ENCODE measurements at places on chromosomes 3 and 15.

- no peak for DNase-seq
Measured at GRCh38 chr3:157136647-157137387, 23.1 kb downstream of the CCNL1 start.

GRCh38 chr3:113286524-113286923, 75.2 kb downstream of the BOC start:
- no peak for DNase-seq

DNA sequence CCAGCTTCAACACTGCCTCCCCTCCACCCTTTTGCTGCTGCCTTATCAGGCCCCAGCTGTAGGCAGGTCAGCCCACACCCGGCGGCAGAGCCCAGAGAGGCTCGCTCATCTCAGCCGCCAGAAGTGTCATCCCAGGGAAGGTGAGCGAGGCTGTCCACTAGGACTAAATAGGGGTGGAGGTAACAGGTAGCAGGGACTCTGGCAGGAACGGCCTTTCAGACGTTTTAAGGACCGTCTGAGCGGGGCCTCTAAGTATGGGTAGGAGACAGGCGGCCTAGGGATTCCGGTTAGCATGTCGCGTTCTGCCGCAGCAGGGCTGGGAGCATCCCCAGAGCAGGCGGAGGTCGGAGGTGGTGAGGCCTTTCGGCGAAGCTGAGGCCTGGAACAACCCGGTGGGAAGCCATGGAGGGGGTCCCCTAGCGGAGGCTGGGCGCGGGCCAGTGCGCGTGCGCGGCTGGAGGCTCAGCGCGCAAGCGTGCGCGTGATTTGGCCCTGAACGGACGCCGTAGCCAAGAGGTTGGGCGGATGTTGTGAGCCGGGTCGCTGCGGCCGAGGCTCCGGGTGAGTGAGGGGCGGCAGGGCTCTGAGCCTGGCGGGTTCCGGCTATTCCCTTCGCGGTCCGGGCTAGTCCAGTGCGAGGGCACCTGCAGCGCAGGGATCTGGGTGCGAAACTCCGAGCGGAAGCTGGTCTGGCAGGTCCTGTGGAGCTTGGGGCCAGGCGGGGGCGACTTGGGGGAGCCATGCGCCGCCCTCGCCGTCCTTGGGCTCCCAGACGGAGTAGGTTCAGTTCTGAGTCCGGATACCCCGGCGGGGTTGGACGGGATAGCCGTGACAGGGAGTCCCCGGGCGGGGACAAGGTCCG, at the start of the genes MST1 and RNF123:
MST1 (minus strand) TSS at position 429 of the 862 bp plus-strand sequence. CDS start 783 bp downstream, outside the sequence.
RNF123 (plus strand) TSS at position 512 of the 862 bp plus-strand sequence. CDS start 1,609 bp downstream, outside the sequence.
- DNase-seq: no peak

GRCh38 chr3:130073582-130073981, 8.0 kb upstream of the ALG1L2 start:
- no peak for DNase-seq

- DNase-seq: no peak
Measured at GRCh38 chr3:43515970-43516635, 105.7 kb downstream of the ANO10 start.

DNA sequence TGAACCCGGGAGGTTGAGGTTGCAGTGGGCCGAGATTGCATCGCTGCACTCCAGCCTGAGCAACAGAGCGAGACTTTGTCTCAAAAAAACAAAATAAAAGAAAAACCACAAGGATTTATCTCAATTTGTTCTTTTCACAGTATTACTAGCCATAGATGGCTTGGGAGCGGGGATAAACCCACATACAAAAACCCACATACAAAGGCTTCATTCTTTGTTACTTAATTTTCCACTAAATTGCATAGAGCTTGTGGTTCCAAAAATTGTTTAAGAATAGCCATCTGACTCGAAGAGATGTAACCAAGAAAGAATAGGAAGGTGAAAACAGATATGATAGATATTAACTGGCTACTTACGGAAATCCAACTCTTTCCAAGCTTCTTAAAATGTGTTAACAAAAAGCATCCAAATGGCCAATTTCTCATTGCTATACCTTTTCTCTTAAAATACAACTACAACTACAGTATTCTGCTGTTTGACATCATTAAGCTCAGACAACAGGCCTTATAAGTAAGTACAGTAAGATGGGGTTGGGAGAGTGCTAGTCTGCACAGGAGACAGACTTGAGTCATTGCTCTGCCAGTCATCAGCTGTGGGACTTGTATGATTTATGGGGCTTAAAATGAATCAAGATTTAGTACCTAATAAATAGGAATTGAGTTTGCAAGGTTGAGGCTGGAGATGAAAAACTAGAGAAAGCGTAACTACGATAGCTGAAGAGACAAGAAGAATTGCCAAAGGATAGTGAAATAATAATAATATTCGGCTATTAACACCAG, 96.6 kb upstream of the PLXND1 start:
- no peak for DNase-seq

DNA sequence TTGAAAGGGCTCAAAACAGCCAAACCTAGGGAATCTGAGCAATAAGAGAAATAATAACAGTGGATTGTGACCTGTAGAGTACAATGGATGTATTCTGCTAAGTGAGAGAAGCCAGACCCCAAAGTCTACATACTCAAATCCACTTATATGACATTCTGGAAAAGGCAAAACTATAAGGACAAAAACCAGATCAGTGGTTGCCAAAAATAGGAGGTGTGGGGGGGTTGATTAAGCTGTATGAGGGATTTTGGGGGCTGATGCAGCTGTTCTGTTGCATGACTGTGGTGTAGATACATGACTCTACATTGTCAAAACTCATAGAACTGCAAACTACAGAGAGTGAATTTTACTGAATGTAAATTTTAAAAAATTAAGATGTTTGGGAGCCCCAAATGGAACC, 20.1 kb upstream of the CGNL1 start:
- no peak for DNase-seq

GRCh38 chr3:54845551-54845950, 82.3 kb downstream of the LRTM1 start:
- DNase-seq: no peak

GRCh38 chr3:46861605-46862368, 1.5 kb downstream of the MYL3 start:
- DNase-seq: no peak

- no peak for DNase-seq
Measured at GRCh38 chr15:89150287-89150686, 62.0 kb downstream of the ABHD2 start.

DNA sequence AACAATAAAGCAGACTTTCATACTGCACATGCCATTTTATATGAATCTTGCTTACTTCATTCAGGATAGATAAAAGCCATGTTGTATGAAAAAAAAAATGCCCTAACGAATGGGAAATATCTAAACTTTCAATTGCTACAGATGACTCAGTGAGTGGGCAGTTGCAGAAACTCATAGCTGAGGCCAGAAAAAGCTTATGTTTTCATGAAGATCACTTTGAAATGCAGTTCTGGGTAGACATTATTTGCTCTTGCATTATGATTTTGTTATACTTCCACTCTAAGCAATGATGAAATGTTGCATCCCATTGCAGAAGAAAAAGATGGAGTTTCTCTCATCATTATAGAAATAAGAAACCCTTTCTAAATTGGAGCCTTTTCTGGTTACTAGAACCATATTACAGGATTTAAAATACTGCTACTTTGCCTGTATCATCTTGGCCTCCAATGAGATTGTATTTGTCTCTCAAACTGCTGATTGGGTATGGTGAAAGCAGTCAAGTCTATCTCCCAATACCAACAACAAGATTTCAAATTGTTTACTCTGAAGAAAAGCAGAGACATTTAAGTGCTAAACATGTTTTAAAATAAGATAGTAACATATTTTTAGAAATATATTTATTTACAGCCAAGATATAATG, 17.0 kb downstream of the PEAK1 start:
- DNase-seq: no peak

GRCh38 chr3:15812183-15812582, 14.4 kb upstream of the ANKRD28 start:
- no peak for DNase-seq

DNA sequence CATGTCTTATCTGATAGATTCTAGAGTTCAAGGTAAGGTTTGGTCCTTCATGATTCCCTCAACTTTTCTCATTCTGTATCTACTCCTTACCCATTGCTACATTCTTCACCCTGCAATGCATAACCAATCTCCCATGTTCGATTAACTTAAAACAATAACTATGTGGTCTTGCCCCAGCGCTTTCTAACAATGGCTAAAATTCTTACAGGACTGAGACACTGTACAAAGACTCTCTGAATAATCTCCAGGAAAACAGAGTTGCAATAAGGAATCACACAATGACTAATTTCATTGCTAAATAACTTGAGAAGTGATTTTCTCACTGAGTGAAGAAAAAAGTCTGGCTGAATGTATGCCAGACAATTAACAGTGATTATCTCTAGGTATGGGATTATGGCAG, 69.6 kb upstream of the FAM174B start:
- DNase-seq: no peak

GRCh38 chr3:10142707-10143560, 1.4 kb downstream of the VHL start:
- DNase-seq: no peak

DNA sequence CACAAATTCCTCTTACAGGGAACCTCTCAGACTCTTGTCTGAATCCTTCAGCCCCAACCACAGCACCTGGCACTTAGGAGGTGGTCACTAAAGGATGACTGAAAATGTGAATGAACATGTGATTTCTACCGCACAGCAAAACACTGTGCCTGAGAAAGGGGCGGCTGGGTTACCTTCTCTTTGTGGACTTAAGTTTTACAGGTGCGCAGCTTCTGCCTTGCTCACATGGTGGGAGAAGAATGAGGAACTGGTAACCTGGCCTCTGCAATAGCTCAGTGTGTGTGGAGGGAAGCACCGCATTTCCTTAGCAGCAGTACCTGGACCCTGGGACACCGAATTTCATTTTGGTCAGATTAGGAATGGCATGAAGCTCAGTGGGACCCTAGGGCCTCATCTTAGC, 9.8 kb upstream of the ETV5 start:
- no peak for DNase-seq

GRCh38 chr15:36066757-36067156, 512.7 kb upstream of the CDIN1 start:
- no peak for DNase-seq

DNA sequence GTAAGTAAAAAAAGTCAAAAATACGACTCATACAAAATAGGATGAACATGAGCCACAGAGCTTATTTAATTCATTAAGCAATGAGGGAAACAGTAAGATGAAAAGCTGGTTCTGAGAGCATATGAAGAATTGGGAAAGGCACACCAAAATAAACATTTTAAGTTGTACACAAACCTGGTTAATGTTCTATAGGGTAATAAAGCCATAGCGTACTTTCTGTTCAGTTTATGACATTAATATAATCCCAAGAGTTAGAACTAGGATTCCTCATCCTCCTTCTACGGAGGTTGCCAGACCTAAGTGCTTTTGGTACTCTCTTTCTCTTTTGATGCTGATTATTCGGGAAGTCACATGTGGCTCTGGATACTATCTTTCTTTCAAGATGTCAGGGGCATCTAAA, 41.4 kb downstream of the CLEC3B start:
- no peak for DNase-seq

DNA sequence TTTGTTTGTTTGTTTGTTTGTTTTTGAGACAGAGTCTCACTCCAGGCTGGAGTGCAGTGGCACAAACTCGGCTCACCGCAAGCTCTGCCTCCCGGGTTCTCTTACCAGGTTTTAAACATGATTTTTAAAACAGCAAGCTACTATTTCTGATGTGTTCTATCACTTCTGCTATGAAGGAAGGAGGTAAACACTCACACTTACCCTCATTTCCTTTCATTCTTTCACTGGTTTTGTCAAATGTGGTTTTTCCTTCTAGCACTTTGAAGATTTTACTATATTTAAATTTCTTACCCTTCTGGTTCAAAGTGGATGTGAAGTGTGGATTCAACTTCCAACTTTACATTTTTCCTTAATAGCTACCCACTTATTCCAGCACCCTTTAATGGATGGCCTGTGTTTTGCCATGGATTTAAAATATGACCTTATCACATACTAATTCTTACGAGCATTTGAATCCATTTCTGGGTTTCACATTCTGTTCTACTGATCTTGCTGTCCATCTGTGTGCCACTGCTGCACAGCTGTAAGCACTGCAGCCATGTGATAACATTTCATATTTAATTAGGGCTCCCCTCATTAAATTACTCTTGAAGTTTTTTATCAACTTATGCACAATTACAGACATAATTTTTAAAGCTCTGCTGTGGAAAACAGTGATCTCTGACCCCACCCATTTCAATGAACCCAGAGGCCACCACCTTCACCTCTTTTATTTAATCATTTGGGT, 42.3 kb downstream of the TXNRD3 start:
- DNase-seq: no peak

DNA sequence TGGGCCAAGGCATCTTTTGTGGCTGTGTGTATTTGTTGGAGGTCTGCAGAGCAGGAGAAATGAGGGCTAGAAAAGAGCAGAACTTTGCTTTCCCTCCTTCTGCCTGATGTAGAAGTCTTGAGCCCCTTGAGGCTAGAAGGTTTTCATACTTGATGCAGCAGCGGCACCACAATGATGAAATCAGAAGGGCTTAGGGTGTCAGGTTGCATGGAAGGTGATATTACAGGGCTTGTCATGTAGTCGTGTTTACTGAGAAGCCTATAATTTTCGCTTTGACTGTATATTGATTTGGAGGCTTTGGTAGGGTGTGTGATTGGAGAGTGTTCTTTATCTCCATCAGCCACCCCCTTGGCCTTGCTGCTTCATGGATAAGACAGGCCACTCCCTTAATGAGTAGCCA, 339.8 kb downstream of the THSD4 start:
- no peak for DNase-seq

- DNase-seq: no peak
Measured at GRCh38 chr15:77667338-77668234, 34.9 kb upstream of the LINGO1 start.

DNA sequence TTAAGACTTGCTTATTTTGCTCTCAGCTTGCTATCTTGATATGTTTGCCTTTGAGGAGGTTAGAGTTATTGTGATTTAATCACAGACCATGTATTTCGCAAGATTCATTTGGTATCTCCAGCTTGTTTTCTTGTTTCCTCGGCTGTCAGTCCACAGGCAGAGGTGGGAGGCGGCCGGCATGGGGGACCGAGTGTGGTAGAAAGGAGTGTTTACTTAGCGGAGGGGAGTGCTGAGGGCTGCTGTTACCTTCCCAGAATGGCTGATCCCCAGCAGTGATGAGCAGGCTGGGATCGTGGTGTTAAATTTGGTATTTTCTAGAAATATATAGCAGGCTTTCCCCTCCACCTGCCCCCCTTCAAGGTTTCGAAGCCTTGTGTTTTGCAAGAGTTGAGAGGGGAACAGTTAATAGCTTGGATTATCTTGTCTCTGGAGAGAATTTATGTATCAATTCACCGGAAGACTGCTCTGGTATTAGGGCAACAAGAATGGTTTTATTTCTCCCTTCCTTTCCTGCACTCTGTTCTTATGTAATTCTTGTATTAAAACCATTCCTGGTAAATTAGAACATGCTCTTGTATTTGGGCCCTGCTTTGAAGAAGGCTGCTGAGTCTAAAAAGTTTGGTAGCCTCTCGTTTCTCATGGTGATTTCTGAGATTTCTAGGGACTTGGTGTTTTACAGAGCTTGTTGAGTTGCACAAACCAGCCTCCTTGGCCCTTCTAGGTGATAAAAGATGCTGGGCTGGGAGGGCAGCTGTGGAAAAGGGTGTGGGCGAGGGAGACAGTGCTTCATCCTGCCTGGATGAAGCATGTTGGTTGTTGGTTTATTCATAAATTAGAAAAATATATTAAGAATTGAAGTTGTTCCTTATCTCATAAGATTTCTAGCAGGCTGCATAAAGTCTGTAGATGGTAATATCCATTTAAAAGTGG, 151.4 kb downstream of the IGF1R start:
- DNase-seq: peak; percentile 18

GRCh38 chr3:105878061-105878460, 9.2 kb upstream of the CBLB start:
- DNase-seq: no peak

- no peak for DNase-seq
Measured at GRCh38 chr15:71736286-71736947, 73.9 kb upstream of the NR2E3 start.
